ENCODE measurements at places on chromosomes 5 and 9.

GRCh38 chr5:115325296-115325959 is 29.0 kb upstream of the CCDC112 start:
- DNase-seq, result no peak

DNA sequence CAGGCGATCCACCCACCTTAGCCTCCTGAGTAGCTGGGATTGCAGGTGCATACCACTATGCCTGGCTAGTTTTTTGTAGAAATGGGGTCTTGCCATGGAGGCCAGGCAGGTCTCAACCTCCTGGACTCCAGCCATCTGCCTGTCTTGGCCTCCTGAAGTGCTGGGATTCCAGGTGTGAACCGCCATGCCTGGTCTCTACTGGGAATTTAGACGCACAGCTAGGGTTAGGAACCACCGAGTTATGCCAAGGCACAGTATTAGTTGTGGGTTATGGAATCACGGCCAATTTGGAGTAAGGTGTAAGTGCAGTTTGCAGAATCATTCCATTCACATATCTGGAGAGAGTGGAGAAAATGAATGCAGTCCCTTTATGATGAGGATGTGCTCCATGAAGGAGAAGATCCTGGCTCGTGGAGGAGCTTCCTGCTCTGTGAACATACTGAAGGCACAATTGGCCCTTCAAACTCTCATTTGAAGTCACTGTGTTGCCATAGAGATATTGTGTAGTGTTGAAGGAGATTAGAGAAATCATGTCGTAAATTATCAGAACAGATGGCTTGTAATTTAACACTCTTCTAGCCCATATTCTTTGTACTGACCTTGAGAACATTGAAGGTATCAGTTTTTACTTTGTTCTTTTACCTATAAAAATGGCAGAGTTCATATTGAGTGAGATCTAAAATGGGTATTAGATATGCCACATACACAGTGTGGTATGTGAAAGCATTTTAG is 18.8 kb downstream of the TRIO start:
- no peak for DNase-seq

DNA sequence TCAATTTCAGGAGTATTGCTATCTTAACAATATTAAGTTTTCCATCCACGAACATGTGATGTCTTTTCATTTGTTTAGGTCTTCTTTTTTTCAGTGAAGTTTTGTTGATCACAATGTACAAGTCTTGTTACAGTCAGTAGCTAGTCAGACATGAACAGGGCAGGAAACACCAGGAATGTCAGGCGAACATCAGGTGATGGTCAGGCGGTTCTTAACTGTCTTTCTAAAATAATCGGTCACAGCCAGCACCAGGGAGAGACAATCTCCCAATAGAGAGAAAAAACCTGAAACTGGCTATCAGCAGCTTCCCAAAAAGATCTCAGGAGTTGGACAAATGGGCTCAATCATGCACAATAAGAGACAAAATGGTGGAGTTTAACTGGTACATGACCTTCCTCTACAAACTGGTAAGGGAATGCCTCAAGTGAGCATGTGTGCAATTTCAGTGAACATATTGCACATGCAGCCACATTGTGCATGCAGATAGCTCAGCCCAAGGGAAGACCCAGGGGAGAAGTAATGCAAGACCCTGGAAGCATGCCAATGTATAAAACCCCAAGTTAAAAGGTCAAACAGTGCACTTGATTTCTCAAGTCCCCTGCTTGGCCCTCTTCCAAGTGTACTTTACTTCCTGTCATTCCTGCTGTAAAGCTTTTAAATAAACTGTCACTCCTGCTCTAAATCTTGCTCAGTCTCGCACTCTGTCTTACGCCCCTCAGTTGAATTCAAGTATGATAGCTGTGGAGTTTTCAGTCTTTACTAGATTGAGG is 176.1 kb upstream of the RASEF start:
- peak; percentile 28 for DNase-seq

DNA sequence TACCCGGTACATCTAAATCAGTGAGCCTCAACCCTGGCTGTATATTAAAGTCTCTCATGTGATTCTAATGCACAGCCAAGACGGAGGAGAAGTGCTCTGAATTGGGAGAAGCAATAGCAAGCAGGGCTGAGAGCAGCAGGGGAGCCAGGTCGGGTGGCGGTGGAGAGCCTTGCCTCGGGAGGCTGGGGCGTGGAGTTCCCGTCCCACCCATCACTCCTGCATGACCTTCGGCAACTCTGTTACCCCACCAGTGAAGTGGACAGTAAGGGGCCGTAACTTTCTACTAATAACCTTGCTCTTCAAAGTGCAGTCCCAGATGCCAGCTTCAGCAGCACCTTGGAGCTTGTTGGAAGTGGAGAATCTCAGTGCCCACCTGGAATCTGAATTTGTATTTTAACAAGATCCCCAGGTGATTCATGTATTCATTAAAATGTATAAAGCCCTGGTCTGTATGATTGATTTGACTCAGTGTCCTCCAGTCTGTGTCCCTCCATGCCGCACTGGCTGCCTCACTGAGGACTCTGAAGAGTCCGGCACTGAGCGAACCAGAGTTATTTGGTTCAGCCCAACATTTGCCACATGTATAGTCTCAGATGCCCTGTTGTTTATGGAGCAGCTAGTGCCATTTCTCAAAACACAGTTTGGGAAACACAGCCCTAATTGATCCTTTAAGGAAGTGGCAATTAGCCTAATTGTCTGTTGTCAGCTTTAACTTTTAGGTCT is 6.5 kb downstream of the ERGIC1 start:
- DNase-seq, result no peak

GRCh38 chr9:107749787-107750444 is 260.3 kb upstream of the KLF4 start:
- DNase-seq, result no peak

DNA sequence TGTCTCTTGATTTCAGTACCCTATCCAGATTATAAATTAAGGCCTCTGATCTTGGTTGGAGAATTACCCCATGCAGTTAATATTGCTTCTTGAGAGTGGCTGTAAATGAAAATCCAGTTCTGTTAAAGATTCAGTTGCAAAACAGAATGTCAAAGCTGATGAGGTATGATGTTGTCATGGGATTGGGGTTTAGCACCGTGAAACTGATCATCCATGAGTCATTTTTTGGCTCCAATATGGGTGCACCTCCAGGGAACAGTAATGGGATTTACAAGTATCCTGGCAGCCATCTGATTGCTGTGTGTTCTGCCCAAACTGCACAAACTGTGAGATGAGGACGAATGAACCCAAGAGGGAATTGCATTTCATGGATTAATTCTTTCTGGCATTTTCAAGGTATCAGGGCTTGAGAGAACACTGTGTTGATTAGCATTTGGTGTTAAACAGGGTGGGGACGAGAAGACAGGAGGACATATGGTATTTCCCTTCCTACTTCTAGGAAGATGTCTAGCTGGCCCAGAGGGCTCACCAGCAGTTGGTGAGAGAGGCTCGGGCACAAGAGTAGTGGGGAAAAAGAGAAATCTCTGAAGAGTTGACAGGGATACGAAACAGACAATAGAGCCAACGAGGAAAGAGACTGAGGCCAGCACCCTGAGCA is 214.7 kb downstream of the GAS1 start:
- DNase-seq, result no peak

DNA sequence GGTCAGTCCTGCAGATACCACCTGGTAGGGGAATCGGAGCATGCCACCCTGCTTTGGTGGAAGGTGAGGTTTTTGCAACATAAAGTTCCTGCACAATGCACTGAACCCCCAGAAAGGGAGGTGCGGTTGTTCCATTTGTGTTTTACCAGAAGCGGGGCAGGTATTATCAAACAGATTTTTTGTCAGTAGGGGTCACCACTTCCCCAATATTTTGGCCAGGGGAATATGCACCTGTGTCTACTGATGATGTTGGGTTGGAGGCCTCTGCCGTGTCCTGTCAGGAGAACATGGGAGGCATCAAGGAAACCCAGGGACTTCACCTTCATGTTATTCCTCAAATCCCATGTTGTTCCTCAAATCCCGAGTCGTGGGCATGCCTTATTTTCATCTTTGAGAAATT is 438.7 kb downstream of the NTRK2 start:
- DNase-seq, result no peak

DNA sequence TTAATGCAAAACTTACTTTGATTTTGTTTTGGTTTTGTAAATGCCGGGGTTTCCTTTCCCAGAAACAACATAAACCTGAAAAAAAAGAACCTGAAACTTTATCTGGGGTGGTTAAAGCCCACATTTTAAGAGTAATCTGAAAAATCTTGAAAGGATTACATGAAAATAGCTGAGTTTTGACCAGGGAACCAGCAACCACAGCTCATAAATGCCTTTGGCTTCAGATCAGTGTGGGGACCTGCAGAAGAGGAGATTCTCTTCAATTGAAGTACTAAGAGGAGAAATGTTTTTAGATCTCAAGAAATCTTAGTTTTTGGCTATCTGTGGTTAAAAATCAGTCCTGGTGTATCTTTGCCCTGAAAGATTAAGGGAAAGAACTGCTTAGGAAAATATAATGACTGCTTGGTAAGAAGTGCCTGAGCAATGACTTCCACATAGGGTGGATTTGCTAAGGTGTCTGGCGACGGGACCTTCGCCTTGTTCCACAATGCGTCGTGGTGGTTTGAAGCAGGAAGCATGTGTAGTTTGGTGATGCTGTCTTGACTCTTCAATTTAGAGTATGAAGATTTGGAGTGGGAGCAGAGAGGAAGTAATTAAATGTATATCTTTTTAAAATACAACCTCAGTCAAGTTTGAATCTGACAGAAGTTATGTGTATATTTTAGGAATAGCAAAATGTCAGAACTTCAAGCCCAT is 186.5 kb downstream of the MAN2A1 start:
- no peak for DNase-seq

- no peak for DNase-seq
Measured at GRCh38 chr9:14372437-14373335, 58.7 kb upstream of the NFIB start.

- no peak for DNase-seq
Measured at GRCh38 chr9:134551644-134552348, 89.8 kb upstream of the COL5A1 start.

DNA sequence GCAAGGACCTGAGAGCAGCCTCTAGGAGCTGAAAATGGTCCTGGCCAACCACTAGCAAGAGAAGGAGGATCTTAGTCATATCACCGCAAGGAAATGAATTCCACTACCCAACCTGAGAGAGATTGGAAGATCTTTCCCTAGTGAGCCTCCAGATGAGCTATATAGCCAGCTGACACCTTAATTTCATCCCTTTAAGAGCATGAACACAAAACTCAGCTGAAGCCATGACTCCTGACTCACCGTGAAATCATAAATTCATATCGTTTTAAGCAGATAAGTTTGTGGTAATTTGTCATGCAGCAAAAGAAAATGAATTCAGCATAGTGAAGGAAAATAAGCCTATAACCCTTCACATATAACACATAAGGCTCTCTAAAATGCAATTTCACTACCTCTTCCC is 23.5 kb downstream of the MAPKAP1 start:
- DNase-seq, result no peak

DNA sequence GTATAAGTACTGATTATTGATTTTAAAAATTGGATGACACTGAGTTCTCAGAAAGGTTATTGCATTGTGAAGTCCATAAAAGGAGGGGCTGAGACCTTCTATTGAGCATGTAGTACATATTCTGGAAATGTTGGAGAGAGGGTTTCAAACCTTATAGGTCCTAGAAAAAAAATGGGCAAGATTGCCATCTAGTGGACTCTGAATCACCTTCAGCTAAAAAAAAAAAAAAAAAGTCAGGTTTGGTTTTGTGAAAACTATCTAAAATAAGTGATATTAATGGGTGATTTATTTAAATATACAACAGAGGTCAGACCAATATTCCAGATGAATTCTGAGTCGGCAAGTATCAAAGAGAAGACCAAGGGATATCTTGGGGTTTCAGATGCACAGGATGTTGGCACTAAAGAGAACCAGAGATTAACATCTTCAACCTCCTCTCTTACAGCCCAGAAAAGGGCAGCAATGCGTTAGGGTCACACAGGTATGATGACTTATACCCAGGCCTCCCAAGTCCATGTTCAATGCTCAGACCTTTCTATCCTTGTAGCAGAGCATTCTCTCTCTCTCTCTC is 109.8 kb upstream of the NMUR2 start:
- no peak for DNase-seq

GRCh38 chr9:128024761-128025308 is 42.3 kb downstream of the NAIF1 start:
- no peak for DNase-seq

DNA sequence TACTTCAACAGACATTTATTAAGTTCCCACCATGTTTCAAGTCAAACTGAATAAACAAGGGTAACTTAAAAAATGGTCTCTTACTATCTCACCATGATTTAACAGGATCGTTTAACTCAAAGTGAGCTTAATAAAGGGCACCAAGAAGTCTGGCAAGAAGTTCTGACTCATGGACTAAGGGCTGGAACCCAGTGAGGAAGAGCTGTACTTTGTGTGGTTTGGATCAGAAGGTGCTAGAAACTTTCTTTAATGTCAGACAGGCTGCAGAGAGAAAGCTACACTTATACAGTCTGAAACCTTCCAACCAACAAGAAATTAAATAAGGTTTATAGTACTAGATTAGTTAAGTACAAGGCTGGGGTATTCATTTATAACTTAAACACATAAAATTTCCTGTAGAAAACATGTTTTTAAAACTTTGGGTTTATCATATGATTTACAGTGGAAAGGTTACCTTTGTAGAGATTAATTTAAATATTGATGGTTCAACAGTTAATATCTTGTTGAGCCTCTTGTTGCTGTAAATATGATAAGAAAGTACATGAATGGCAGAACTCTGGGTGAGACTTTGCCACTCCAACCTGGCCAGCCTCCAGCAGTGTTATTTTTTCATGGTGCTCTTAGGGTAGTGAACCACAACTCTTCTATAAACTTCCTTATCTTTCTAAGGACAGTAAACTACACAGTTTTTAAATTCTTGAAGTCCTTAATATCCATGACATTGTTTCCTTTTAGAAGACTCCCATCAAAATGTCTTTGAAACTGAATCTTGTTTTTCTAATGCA is 162.8 kb downstream of the MAN2A1 start:
- DNase-seq, result no peak

GRCh38 chr9:91735049-91735448 is 215.0 kb downstream of the ROR2 start:
- no peak for DNase-seq

GRCh38 chr5:106113922-106114321 is 1556.8 kb downstream of the EFNA5 start:
- DNase-seq, result no peak

GRCh38 chr9:101354765-101355708 is 29.8 kb downstream of the BAAT start:
- no peak for DNase-seq

Data from CD4-positive, alpha-beta T cell treated with Interleukin-1 beta for 1 hour (primary cell).